Activated naive CD4-positive, alpha-beta T cell treated with anti-CD3 and anti-CD28 coated beads, Interleukin-2, amount 50 U/mL, for 72 hours (primary cell): ENCODE measurements at places on chromosomes 2 and 18. TPM values are rescaled to one million over a fixed set of nuclear protein-coding genes. Genes with fewer than 3 reads are reported as not detected.

DNA sequence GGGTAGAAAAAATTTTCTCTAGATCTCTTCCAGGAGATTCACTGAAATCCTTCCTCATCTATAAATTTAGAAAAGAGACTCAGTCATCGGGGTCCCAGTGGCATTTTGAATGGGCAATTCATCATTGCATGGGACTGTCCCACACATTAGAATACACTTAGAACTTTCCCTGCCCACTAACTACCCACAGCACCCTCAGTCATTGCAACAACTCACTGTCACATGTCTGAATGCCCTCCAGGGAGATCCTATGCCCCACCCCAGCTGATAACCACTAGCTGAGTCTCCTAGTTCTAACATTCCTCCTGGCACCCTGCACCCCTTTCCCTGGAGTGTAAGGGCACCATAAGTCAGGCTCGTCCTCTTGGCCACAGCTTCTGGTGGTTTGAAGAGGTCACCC, 89.6 kb downstream of the INSIG2 start:
- no peak for DNase-seq

- no peak for DNase-seq
Measured at GRCh38 chr2:171615069-171615468, 72.2 kb upstream of the DYNC1I2 start.

DNA sequence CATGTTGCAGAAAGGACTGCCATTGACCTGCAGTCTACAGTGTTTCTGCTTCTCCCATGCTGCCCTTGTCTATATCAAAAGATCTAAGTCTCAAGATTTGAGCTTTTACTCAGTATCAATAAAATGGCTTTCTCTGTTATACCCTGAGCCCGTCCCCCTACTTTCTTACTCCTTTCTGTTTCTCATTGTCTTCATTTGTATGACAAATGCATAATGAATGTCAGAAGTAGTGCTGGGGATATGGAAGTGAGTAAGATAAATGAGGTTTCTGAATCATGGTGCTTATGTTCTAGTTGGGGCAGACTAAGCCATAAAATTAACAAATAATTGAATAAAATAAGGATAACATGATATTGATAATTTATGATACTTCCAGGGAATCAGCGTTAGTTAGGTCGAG, 128.6 kb downstream of the PARD3B start:
- DNase-seq = no peak

- no peak for DNase-seq
Measured at GRCh38 chr2:64478502-64479230, 24.7 kb downstream of the LGALSL start.

- DNase-seq = no peak
Measured at GRCh38 chr2:76640905-76641304, 881.3 kb downstream of the LRRTM4 start.

DNA sequence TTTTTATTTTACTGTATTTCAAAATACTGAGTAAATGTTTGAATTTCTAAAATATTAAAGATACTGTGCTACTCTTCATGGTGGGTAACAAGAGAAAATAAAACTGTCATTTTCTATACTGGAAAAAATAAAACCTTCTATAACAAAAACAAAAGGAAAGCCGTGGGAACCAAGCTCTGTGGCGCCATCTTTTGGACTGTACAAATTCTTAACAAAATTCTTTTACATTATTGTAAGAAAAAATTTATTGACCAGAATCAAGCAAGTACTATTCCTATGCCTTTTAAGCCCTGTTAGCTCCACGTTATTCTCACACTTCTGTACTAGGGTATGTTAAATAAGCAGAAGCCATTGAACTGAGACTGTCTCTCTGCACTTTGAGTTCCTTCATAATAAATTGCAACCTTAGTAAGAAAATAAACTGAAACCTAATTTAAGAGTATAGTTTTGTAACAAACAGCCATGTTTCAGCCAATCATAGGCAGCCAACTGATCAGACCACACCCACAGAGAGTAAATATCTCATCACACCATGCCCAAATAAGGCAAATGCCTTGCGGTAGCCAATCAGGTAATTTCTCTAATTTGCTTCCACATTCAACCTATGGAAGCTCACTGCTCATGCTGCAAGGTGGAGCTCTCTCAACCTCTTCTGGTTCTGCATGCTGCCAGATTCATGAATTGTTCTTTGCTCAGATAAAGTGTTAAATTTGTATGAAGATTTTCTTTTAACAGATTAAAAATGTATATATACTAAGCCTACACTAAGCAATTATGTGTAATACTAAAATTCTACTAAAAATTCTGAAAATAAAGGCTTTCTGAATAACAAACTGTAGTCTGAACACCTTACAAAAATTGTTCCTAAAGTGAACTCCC, 42.2 kb downstream of the HIBCH start:
- DNase-seq = peak; percentile 13

- no peak for DNase-seq
Measured at GRCh38 chr2:61371027-61371426, 99.9 kb downstream of the USP34 start.

- no peak for DNase-seq
Measured at GRCh38 chr2:105868060-105868459, 123.3 kb downstream of the NCK2 start.

DNA sequence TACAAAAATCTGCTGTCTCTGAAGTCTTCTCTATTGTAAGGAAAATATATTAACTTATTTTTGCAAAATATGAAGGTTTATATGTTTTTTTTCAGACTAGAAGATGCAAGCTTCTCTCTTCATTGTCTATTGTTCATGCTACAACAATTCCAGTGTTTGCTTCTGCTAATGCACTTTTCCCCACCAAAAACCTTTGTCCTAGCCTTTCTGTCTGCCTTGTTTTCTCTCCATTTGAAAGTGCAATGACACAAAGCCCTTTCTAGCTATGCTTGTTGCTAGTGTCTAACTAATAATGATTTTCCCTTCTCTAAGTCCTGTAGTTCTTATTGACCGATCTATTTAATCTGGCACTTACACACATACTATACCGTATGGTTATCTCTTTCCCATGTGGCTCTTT, 369.5 kb upstream of the CELF4 start:
- DNase-seq = no peak

GRCh38 chr2:42009657-42010580, 37.9 kb upstream of the PKDCC start:
- DNase-seq = peak; percentile 6

- DNase-seq = no peak
Measured at GRCh38 chr2:39725401-39725800, 53.7 kb downstream of the THUMPD2 start.

DNA sequence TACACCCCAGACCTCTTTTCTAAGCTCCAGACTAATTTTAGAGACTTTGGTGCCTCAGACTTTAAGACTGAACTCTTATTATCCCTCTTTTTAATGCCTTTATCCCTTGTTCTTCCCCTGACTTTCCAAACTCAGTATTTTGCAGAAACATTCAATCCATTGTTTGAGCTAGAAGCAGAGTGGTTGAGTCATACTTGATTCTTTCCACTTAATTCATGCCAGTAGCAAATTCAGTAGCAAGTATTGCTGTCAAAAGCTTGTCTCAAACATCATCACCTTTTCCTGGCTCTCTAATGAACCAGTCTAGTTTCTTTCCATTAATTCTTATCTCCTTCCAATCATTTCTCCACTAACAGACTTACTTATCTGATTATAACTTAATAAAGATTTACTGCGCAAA, 699.7 kb upstream of the ZNF804A start:
- no peak for DNase-seq

DNA sequence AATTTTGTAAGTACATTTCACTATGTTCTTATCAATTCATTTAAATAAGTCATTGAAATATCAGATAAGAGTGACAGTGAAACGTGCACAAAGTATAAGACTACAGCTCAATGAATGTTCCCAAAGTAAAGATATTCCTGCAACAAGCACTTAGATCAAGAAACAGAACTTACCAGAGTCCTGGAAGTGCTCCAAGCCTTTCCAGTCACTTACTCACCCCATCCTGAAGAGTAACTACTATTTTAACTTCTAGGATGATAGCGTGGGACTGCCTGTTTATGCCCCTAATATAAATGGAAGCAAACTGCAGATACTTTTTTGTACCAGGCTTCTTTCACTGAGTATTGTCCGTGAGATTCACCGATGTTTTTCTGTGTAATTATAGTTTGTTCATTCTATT, 768.9 kb downstream of the SLC4A3 start:
- no peak for DNase-seq

GRCh38 chr2:144796164-144796563, 276.2 kb upstream of the ZEB2 start:
- no peak for DNase-seq

DNA sequence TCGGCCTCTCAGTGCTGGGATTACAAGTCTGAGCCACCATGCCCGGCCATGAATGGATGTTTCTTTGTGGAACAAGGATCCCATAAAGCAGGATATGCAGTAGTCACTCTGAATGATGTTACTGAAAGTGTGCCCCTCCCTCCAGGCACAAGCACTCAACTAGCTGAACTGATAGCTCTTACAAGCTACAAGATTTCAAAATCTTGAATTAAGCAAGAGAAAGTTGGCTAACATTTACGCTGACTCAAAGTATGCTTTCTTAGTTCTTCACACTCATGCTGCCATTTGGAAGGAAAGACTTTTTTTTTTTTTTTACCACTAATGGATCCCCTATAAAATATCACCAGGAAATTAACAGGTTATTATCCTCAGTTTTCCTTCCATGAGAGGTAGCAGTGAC, 549.0 kb upstream of the PKDCC start:
- DNase-seq = no peak

- DNase-seq = no peak
Measured at GRCh38 chr18:7512348-7512747, 54.8 kb upstream of the PTPRM start.

GRCh38 chr18:23263551-23264235, 128.4 kb downstream of the CABLES1 start:
- no peak for DNase-seq

DNA sequence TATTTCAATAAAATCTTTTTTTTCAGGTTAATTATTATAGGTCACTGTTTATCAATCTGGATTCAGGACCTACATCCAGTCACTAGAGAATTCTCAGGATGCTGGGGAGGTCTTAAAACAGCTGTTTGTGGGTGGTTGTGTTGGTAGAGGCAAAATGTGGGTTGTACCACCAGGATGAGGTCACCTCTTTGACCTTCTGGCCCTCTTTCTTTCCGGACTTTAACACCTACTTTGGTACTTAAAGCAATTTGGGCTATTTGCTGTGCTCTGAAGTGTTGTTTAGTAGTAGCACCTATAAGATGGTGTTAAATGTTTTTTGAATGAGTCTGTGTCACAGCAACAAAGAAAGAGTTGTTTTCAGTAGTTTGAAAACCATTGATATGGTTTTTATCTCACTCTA, 14.6 kb downstream of the EML4 start:
- no peak for DNase-seq

DNA sequence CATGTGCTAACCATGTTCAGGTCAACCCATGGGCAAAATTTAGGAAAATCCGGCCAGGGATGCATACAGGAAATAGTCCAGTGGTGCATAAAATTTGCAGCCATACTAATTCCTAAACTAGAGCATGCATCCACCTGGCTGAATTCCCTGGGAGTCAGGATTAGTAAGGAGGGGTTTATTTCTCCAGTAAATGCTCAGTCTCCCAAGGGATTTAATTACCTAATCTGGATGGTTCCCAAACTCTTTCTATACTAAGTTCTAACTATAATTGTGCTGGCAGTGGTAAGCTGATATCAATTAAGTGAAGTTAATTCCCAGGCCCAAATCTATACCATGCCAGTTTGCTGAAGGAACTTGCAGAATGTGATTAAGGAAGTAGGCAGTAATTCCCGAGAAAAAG, 26.2 kb upstream of the EVA1A start:
- no peak for DNase-seq

DNA sequence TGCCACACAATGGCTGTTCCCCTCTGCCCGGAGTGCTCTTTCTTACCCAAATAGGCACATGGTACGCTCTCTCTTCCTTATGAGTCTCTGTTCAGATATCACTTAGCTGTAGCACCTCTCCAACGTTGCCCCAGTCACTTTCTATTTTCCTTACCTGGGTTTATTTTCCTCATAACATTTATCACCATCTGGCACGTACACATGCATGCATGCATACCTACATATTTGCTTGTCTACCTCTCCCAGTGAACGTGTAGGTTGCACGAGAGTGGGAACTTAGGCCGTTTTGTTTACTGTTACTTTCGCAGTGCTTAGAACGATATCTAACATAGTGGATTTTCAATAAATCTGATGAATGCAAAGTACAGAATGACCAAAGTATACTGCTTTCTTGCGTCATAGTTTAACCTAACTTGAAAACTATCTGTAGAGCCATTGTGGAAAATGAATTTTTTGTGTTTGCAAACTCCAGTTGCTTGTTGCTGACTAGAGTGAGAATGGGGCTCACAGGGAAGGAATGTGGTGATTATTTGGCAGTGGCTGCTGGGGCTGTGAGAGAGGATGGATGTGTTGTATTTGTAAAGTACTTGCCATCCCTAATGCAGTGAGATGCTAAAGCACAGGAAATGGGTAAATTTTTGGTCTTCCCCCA, 47.1 kb downstream of the ACSL3 start:
- no peak for DNase-seq

DNA sequence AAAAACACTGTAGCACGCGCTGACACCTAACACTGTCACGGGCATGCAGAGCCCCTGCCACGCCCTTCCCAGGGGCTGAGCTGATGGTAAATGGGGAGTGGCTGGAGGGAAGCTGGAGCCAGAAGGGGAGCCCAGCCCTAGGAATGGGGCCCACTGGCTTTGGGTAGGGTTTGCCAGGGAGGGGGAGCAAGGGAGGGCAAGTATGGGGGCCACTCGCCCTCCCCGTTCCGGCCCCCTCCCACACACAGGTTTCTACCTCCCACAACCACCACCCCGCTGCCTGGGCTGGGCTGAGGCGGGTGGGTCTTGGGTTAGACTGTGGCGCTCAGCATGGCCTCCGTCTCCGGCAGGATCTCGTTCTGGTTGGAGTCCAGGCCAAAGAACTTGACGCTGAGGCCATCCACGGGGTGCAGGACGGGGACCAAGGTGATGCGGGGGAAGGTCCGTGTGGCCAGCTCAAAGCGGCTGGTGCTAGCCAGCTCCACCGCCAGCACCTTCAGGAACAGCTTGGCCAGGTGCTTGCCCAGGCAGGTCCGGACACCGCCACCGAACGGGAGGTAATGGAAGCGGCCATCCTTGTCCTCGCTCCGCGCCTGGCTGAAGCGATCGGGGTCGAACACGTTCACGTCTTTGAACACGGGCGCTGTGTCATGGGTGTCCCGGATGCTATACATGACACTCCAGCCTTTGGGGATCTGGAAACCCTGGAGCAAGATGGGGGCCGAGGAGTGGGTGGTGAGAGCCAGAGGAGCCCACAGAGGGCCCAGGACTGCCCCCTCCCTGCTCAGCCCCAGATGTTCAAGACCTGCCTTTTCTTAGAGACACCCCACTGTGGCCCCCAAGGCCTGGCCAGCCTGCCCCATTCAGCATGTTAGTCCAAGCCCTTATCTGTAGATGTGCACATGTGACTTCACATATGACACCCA, 15.5 kb downstream of the CYP26B1 start:
- no peak for DNase-seq

GRCh38 chr2:109436610-109437225, 177.0 kb downstream of the SEPTIN10 start:
- no peak for DNase-seq

- no peak for DNase-seq
Measured at GRCh38 chr2:193793914-193794313, 1599.2 kb upstream of the TMEFF2 start.

GRCh38 chr18:33507019-33507418, 66.5 kb upstream of the CCDC178 start:
- no peak for DNase-seq

ASXL3 gene
- total RNA-seq = not detected

CPO gene
- total RNA-seq = not detected

KCNS3 gene
- total RNA-seq = not detected

ZCCHC2 gene
- 66.0 TPM for total RNA-seq

HOXD10 gene
- not detected for total RNA-seq

FEV gene
- total RNA-seq = not detected

FOXD4L1 gene
- not detected for total RNA-seq

NTSR2 gene
- not detected for total RNA-seq

MBP gene
- 60.0 TPM for total RNA-seq

LHCGR gene
- not detected for total RNA-seq

FBXO48 gene
- 1.9 TPM for total RNA-seq
